Adrenal gland (tissue), 19 donors: ENCODE measurements at places on chromosomes 2 and 18.

DNA sequence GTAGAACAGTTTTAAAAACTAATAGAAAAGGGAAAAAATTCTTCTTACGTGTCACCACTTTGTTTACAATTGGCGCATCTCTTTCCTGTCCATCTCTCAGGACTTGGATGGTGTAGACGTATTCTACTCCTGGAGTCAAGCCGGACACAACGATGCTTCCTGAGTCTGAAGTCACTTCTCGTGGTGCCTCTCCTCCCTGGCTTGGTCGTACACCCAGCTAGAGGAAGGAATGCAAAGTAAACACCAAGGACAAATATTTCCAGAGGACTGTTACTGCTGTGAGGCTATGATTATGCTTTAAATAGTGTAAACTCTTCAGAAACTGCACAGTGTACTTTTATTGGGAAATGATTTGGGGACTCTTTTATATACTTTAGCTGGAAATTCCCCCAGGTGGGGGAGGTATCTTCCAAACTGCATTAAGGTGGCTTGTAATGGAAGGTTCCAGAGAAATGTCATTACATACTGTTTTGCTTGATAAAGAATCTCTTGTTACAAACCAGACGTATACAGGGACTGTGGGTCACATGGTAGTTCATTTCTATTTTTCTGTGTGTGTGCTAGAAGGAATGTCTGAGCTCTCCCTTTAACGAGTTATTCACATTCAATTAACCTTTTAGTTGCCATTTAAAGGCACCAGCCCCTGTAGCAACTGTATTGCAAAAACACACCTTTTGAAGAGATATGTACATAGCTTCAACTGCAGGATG, 38.1 kb downstream of the FN1 start:
- no peak for DNase-seq

GRCh38 chr2:72674982-72675915, 150.6 kb downstream of the EXOC6B start:
- no peak for DNase-seq

DNA sequence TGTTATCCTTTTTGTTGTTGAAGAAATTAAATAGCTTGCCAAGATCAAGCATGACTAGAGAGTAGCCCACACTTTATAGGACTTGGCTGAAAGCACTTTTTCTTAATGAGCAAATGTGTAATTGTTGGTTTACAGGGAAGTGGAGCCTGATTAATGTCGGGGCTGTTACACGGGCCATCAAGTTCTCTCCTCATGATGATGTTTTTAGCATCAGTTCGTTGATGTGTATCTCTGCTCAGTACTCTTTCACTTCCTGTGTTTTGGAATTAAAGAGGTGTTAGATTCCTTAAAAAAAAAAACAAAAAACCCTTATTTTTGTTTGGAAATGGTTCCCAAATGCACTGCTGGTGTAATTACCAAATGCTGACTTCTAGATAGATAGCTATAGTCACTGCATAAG, 114.2 kb downstream of the PTPRM start:
- no peak for DNase-seq

GRCh38 chr2:119860924-119861323, 101.2 kb downstream of the PTPN4 start:
- DNase-seq, result no peak
